ENCODE measurements at places on chromosomes 2 and 18.

DNA sequence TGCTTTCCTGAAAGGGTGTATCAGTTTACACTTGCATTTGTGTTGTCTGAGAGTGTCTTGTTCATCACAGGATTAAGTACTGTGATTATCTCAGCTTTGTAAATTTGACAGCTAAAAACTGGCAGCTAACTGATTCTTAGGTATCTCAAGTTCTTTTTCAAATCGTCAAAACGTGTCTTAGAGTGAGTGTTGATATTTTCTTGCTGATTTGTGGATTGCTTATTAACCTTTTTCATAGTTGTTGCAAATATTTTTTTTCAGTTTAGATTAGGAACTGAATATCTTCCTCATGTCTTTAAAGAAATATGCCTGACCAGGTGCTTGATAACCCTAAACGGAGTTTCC, 41.9 kb downstream of the LRRFIP1 start:
- no peak for DNase-seq

- DNase-seq = no peak
Observed at GRCh38 chr2:65030476-65031332, 25.5 kb upstream of the CEP68 start.

DNA sequence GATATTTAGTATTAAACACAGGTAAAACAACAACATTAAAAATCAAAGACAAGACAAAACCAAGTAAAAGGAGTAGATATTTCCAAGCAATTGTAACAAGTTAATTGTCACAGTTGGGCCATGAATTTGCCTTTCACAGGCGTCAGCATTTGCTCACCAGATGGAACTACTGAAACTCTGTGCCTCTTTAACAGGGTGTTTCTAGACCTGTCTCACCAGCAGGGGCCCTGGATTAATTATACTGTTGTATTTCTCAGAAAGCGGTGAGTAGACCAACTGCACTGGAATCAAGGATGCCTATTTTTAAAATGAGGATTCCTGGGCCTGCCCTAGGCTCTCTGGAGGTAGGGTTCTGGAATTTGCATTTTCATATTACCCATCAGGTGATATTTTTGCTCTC, 92.6 kb downstream of the UPP2 start:
- DNase-seq = no peak

DNA sequence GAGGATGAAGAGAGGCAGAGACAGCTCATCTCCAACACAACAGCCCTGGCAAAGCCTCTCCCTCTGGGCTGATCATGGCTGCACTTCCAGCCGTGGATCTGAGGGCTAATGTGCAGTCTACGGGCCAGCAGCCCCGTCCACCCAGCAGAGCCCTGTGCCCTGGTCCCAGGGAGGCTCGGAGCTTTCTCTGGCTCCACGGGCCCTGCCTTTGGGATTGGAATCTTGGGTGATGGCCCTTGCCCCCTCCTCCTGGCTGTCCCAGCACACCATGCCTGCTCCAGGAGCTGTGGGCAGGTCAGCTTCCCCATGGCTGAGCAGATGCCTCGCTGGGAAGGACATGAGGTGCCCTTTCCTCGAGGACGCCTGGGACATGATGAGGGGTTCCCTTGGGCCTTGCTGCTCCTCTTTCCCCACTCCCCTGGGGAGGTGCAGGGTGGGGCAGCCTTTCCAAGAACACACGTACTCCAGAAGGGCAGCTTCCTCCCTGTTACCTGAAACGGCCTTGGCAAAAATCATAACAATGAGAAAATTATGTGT, 66.9 kb downstream of the C18orf63 start:
- DNase-seq = no peak

- peak; percentile 20 for DNase-seq
Observed at GRCh38 chr18:35386600-35387100, 9.5 kb upstream of the ZNF396 start.

GRCh38 chr2:68302281-68302875, 17.4 kb downstream of the CNRIP1 start:
- no peak for DNase-seq

DNA sequence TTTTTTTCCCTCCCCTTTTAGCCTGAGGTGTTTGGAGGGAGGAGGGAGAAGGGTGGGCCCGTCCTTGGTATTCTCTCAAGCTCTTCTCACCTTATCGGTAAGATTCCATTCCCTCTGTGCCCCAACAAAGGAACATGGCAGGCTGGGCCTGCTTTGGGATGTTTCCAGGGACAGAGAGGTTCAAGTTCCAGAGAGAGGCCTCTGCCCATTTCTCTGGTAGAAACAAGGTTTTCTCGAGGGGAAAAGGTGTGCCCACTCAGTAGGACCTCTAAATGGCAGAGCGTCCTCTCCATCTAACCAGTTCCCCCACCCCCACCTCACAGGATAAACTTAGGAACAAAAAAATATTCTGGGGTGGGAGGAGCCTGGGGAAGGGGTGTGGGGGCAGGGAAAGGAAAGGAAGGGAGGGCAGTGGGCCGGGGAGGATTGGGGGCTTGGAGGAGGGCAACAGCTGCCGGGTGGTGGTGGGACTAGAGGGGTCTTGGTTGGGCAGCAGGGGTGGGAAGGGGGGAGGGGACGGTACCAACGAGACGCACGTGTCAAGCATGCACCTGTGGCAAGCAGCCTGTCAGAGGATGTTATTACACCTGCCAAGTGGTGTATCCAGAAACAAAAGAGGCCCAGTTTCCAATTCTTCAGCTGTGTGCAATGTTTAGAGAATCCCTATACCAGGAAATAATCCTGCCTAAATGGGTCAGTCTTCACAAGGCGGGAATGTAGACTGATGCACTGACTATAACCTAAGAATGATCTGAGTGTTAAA, 2.1 kb downstream of the PCBP1 start:
- peak; percentile 57 for DNase-seq

- DNase-seq = no peak
Observed at GRCh38 chr18:43547456-43547855, 270.2 kb upstream of the SYT4 start.

DNA sequence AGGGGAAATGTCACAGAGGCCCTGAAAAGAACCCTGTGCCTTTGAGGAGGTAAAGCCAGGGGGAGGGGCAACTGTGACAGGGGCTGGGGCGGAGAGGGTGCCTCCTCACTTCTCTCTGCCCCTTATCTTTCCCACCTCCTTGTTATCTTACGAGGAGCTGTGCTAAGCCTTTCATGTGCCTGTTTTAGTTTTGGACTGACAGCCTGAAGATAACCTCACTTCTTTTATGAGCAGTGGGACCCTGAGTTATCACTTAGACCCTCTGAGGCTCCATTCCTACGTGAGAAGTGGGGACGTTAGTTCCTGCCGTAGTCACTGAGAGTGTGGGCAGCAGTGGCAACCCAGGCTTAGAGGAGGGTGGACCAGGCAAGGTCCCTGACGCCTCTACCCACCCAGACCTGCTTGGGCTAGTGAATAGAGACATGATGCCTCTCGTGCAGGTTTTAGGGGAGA, 39.5 kb upstream of the LBH start:
- no peak for DNase-seq

DNA sequence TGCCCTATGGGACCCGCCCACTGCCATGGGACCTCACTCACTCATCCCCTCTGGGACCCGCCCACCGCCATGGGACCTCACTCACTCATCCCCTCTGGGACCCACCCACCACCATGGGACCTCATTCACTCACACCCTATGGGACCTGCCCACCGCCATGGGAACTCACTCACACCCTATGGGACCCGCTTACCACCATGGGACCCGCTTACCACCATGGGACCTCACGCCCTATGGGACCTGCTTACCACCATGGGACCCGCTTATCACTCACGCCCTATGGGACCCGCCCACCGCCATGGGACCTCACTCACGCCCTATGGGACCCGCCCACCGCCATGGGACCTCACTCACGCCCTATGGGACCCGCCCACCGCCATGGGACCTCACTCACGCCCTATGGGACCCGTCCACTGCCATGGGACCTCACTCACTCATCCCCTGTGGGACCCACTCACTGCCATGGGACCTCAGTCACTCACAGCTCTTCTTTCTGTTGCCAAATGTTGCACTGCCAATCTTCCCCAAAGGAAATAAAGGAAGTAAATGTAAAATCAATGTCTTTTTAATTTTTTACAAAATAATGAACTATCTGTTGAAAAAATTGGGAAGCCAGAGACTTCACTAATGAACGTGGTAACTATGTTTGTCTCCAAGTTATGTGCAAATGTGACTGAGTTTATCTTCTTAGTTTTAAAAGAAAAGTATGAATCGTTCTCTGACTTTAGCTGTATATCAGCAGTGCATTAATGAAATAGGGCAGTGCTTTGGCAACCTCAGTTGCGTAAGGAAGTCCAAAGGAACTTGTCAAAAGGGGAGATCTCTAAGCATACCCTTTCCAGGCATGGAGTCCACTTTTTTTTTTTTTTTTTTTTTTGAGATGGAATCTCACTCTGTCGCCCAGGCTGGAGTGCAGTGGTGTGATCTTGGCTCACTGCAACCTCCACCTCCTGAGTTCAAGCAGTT, 101.5 kb upstream of the MGAT5 start:
- DNase-seq = no peak

DNA sequence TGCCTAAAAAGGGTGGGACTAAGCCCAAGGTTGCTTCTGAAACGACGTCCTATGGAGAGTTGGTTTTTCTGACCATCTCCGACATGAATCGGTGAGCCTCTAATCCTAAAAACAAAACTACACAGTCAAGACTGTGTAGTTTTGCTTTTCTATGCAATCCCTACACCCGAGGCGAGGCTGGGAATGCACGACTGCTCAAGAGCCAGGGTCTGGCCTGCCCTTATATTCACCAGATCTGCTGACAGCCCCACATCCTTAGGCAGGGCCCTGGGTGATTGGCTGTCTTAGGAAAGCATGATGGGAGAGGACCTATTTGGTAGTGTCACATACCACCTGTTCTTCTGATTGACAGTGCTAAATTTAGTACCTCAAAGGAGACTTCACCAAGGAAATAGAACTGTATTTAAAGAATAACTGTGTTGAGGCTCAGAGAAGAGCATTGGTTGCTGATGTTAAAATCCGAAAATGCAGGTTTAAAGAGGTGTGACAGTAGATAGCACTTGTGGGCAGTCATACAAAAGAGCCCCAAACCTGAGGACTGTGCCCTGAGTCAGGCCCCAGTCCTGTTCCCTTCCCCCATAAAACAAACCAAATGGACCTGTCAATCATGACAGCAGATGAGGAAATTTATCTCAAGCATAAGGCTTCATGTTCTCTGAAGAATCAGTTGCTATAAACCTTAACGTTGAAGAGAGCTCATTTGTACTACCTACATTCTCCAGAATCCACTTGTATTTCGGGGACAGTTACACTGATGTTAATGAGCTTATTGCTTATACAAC, at the start of gene TTN:
TTN (minus strand) TSS at position 197 of the 782 bp plus-strand sequence. CDS start 2,781 bp downstream, outside the sequence.
- no peak for DNase-seq
